ENCODE measurements at places on chromosomes 5 and 9.

- DNase-seq: no peak
Measured at GRCh38 chr5:54867310-54867944, 118.0 kb downstream of the ESM1 start.

DNA sequence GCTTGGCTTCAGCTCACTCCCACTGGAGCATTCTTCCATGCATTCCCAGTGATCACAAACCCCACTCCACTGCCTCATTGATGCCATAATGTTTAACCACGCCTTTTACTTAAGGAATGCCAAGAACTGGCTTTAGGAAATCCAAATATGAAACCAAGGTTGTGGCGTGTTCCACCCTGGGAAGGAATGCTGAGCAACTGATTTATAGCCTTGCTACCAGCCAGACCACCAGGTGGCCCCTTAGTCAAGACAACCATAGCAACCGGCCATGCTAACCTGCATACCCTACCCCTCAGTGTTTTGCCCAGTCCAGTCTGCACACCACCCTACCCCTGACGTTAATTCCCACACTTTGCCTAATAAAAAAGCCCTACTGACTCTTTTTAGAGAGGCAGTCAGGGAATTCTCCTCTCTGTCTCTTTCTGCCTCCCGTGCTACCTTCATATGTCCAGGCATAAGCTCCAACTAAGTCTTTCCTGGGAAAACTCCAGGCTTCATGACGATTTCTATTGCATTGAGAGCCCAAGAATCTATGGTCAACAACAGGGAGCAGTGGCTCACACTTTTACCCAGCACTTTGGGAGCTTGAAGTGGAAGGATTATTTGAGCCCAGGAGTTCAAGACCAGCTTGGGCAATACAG, 27.0 kb upstream of the PRRC2B start:
- DNase-seq: peak; percentile 23

- DNase-seq: no peak
Measured at GRCh38 chr9:38004809-38005560, 64.0 kb downstream of the SHB start.

GRCh38 chr5:168076561-168076991, 214.9 kb upstream of the WWC1 start:
- DNase-seq: no peak

GRCh38 chr9:130837002-130837511, 2.0 kb downstream of the ABL1 start:
- no peak for DNase-seq

GRCh38 chr5:10607023-10607665, 43.3 kb downstream of the ANKRD33B start:
- no peak for DNase-seq

DNA sequence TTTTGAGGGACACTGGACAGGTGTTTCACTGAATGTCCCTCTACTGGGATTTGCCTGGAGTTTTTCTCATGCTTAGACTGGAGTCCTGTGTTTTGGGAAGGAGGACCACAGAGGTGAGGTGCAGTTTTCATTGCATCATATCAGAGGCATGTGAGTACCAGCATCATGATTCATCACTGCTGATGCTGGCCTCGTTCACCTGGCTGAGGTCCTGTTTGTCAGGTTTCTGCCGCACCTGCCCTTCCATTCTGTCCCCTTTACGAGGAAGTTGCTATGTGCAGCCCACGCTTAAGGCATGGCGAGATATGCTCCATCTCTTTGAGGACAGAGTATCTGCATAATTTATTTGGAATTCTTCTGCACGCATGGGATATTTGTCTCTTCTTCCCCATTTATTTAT, 162.1 kb downstream of the TENT4A start:
- no peak for DNase-seq
